ENCODE measurements at places on chromosomes 6 and 20. TPM values are rescaled to one million over a fixed set of nuclear protein-coding genes. Genes with fewer than 3 reads are reported as not detected.

EPB41L1 gene
- total RNA-seq = 54.1 TPM

MUC21 gene
- not detected for total RNA-seq

LIME1 gene
- total RNA-seq = 16.6 TPM

KCNQ2 gene
- 354 TPM for total RNA-seq

ARHGAP40 gene
- total RNA-seq = not detected

SIRPB1 gene
- total RNA-seq = not detected

OR12D3 gene
- total RNA-seq = not detected

PRL gene
- not detected for total RNA-seq

LRRC73 gene
- 1.2 TPM for total RNA-seq

SCGN gene
- 1.2 TPM for total RNA-seq

OGFR gene
- total RNA-seq = 70.5 TPM

EXOC2 gene
- total RNA-seq = 31.3 TPM

CRISP3 gene
- total RNA-seq = not detected

FAXC gene
- total RNA-seq = 68.9 TPM

SSTR4 gene
- total RNA-seq = not detected

OLIG3 gene
- total RNA-seq = 75.1 TPM

LIN28B gene
- 105 TPM for total RNA-seq

ANGPT4 gene
- 0.22 TPM for total RNA-seq

MCUR1 gene
- total RNA-seq = 14.1 TPM

TMC2 gene
- not detected for total RNA-seq

NOX3 gene
- not detected for total RNA-seq

BACH2 gene
- total RNA-seq = 96.4 TPM
